ENCODE measurements at places on chromosomes 4 and X.

GRCh38 chrX:14352511-14352910 lies 176.8 kb upstream of the GLRA2 start:
- no peak for DNase-seq

- no peak for DNase-seq
Observed at GRCh38 chrX:20522420-20522819, 255.7 kb upstream of the RPS6KA3 start.

- DNase-seq = no peak
Observed at GRCh38 chr4:15990570-15991285, 27.8 kb upstream of the FGFBP2 start.

- no peak for DNase-seq
Observed at GRCh38 chrX:81215685-81216084, 13.8 kb downstream of the SH3BGRL start.

- peak; percentile 43 for DNase-seq
Observed at GRCh38 chrX:154308108-154308946, 12.7 kb downstream of the TKTL1 start.

GRCh38 chrX:21975812-21976211 lies 35.3 kb downstream of the SMS start:
- no peak for DNase-seq

DNA sequence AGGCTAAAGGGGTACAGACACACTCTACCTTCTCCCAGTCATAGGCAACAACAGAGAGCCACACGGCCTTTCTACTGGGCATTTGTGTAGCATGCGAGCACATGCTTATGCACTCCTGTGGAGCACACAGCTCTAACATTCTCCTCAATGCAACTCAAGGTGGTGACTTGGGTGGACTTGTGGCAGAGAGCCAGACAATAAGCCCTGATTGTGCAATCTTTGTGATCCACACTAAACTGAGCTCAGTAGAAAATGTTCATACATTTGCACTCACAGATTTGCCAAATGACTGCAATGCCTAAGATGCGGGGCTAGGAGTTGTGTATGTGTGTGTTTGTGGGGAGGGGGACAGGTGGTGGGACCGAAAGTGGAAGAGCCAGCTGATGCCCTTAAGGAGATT lies 31.4 kb upstream of the SETD7 start:
- DNase-seq = no peak

DNA sequence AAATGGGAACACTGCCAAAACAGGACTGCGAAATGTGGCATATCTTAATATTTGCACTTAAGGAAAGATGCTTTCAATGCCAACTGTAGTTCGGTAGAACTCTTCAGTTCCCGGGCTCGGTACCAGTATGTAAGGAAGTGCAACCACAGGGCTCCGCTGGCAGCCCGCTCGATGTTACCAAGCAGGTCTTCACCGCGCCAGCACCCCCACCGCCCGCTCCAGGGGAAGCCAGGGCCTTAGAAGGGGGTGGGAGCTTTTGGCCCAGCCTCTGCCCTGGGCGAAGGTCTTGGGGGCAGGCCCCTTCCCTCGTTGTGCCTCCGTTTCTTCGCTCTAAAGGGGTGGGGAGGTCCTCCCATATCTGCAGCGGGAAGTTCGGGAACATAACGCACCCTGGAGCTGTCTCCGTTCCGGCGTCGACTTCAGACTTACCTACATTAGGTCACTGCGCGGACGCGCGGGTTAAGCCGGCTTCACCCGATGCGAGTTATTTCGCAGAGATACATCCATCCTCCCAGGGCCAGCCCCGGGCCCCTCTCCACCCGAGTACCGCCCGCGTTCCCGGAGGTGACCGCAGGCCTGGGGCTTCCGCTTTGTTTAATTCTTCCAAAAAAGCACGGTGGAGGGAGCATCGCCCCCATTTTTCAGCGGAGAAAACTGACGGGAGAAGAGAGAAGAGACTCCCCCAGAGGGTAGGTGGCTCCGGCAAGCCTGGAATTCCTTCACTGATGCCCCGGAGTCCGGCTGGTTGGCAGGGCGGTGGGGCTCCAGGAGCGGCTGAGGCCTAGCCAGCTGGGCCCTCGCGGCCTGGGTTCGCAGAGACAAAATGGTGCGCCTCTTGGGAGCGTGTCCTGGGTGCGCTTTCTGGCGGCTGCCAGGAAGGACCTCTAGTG lies 1.0 kb upstream of the HMX1 start:
- no peak for DNase-seq

DNA sequence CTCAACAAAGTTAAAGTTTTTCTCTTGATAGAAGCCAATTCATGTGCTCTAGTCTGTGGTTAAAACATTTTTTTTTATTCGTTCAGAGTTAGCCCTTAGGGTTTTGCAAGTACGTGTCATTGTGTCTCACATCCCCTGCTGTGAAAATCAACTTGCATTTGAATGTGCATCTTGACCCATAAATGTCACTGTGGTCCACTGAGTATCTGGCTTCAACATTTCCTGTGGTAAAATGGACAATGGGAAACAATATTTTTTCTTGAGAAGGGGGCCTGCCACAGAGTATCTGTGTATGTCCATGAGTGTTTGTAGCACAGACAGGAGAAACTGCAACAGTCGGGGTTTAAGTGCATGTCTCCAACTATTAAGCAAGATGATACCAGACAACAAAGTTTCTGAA lies 554.8 kb upstream of the TENM3 start:
- DNase-seq = no peak

- DNase-seq = no peak
Observed at GRCh38 chr4:12359420-12359819, 930.7 kb upstream of the HS3ST1 start.

DNA sequence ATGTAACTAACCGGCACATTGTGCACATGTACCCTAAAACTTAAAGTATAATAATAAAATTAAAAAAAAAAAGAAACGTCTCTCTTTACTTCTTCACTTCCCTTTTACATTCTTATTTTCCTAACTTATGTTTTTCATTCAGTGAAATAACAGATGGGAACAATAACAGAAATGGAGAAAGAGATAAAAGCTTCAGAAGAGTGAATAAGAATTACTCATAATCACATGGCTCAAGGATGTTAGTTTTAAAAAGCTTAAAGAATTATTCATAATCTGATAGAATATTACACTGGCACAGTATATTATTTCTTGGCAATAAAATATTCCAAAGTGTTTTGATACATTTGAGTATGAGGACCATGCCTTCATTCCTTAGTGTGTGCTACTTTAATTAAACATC lies 175.6 kb downstream of the COL25A1 start:
- DNase-seq = no peak

DNA sequence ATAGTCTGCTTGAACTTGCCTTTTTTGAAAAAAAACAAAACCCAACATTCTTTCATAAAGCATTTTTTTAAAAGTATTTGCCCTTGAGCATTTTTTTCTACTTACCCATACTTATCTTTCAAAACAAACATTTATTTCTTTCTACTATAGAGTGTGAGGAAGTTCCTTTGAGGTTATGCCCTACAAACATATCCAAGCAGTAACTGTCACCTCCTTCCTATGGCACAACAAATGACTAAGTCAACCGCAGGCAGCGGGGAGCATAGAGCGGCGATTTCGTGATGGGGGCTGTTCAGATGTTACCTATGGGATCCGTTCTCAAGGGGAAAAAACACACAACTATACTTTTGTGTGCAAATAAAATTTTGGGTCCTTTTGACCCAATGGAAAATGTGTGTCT lies 19.4 kb downstream of the SPRY1 start:
- DNase-seq = no peak

DNA sequence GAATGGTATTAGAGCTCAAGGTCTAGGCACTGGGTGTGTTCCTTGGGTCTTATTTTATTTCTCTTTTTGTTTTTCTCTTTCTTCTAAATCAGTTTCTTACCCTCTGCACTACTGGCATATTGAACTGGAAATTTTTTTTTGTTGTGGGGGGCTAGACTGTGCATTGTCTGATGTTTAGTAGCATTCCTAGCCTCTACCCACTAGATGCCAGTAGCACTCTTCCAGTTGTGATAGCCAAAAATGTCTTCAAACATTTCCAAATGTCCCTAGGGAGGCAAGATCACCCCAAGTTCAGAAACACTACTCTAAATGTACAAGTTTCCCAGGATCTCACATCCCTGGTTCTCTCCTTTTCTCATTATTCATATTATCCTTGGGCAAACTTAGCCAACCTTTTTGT lies 69.8 kb upstream of the AMOT start:
- no peak for DNase-seq

DNA sequence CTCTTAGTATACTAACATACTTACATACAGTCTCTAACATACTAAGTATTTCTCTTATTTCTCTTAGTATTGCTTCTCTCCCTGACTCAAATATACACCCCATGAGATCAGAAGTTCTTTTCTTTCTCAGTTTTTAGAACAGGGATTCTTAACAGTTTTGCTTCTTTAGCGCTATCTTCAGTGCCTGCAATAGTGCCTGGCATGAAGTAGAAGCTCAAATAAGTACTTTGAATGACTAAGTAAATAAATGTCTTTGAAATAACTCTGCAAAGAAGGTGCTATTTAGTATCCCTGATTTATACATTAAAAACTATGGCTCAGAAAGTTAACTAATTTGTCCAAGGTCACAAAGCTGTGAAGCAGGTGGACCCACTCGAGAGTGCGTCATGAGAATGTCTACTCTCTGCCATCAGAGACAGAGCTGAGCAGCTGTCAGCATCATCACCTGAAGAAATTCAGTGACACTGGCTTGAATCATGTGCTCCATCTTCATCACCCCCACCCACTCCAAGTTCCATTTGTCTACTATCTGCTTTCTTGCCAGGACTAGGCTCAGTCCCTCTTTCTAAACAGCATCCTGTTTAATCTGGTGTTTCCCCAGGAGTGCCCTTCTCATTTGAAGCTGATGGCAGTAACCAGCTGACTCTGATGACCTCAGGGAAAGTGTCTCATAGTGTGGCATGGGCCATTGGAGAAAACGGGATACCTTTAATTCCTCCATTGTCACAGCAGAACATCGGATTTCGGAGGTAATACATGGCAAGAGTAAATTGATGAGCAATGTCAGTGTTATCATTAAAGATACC lies 83.1 kb downstream of the CC2D2A start:
- DNase-seq = no peak

GRCh38 chr4:42806303-42806835 lies 86.1 kb upstream of the GRXCR1 start:
- no peak for DNase-seq

GRCh38 chr4:1003271-1004070 lies 8.0 kb upstream of the FGFRL1 start:
- DNase-seq = no peak

DNA sequence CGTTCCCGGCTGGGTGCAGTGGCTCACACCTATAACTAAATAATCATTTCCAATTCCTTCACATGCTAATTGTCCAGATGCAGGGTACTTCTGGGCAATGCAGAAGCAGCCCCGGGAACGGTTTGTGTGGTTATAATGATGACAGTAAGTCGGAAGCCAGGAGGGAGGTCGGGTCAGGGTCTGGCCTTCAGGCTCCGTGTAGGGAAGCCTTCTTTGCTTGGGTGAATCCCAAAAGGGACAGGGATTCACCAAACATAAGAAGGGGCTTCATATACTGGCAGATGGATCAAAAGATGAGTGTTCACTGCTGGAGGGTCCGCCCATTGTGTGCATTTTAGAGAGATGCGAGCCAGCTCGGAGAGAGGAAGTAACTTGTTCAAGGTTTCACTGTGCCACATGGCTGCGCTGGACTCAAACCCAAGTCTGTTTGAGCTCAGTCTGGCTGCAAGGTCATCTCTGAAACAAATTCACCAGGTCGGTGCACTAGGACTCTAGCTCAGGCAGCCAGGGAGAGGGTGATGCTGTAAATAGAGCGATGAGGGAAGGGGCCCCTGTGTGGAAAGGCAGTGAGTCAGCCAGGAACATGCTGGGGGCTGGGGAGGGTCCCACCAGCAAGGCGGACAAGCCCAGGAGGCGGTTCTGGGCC lies 4.8 kb upstream of the KIAA0232 start:
- DNase-seq = no peak

DNA sequence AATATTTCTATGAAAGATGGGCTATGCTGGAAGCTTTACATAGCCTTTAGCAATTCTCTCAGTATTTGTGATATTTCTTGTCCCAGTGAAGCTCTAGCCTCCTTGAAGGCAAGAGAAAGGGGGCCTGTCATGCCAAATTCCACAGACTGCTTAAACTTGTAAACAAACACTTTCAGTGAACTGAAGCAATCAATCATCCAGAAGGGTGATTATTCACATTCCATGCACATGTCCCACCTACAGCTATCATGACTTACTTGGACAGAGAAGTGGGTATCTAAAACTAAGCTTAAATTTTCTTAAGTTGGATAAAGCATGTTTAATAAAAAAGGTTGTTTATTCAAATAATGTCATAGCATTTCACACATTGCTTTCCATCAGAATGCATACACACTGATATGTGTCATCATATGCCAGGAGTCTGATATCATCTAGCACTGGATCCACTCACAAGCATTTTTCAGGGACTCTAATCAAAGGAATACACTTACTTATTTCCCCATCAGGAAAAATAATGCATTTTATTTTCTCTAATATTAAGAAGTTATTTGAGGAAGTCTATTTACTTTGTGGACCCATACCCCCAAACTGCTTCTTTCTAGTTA lies 1.2 kb upstream of the FSTL5 start:
- no peak for DNase-seq

DNA sequence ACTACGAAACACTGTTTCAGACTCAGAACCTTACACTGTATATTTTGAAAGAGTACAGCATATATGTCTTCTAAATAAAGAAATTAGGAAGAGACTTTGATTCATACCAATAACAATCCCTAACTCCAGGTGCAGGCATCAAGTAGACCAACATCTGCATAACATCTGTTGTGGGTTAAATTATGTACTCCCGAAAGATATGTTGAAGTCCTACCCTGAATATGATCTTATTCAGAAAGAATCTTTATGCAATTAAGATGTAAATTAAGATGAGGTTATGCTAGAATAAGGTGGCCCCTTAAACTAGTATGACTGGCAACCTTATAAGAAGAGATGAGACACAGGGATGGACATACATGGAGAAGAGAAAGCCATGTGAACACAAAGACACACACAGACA lies 117.9 kb downstream of the INPP4B start:
- no peak for DNase-seq

DNA sequence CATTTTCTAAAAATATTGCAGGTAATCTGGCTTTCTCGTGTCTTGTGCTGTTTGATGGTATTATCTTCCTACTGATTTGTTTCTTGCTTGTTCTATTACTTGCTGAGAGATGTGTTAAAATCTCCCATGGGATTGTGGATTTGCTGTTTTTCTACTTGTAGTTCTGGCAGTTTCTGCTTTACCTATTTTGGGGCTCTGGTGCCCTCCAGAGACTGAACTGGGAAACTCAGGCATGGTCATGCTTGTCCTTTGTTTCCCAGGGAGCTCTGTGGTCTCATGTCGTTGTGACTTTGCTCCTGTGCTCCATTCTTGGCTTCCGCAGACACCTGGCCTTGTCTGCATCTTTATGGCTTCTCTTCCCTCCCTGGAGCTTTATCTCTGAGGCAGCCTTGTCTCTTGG lies 39.5 kb downstream of the NSD2 start:
- peak; percentile 56 for DNase-seq

- no peak for DNase-seq
Observed at GRCh38 chrX:108310506-108310905, 127.7 kb downstream of the COL4A6 start.

GRCh38 chrX:94576367-94577004 lies 902.5 kb downstream of the FAM133A start:
- no peak for DNase-seq
